GM10248 (cell line): ENCODE measurements at places on chromosomes 4 and X.

DNA sequence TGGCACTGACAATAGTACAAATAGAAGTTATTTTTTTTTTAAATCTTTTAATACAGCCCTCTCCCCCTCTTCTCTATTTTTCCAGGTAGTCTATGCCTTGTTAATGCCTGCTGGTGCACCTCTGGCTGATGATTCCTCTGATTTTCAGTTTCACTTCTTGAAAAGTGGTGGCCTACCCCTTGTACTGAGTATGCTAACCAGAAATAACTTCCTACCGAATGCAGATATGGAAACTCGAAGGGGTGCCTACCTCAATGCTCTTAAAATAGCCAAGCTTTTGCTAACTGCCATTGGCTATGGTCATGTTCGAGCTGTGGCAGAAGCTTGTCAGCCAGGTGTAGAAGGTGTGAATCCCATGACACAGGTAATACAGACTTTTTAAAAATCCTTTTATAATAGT, 99.1 kb downstream of the USP9X start:
- peak; percentile 20 for DNase-seq

- peak; percentile 56 for DNase-seq
These were observed 30.2 kb upstream of the FAM9C start for GRCh38 chrX:13074297-13075262.

- DNase-seq: no peak
These were observed 315.3 kb downstream of the PAPSS1 start for GRCh38 chr4:107404591-107405300.

GRCh38 chr4:108775921-108776320, 13.1 kb upstream of the ETNPPL start:
- DNase-seq: no peak

DNA sequence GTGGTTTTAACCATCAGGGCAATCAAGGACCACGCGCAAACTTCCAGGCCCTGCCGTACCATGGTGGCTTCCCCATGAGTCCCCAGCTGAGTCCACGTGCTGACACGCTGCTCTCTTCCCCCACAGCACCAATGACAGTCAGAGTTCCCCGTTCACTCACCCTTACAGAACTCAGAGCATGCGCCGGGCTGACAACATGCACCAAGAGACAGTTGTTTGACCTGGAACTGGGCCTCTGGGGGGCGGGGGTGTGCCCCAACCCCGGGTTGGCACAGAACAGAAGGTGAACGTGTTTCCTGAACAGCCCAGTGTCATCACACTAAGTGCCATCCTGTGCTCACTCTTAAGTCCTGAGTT, 29.4 kb downstream of the IRF2 start:
- peak; percentile 72 for DNase-seq

- DNase-seq: no peak
These were observed 102.5 kb downstream of the ZNF518B start for GRCh38 chr4:10354746-10355145.

- DNase-seq: no peak
These were observed 3.2 kb downstream of the FGF13 start for GRCh38 chrX:138708268-138708667.

DNA sequence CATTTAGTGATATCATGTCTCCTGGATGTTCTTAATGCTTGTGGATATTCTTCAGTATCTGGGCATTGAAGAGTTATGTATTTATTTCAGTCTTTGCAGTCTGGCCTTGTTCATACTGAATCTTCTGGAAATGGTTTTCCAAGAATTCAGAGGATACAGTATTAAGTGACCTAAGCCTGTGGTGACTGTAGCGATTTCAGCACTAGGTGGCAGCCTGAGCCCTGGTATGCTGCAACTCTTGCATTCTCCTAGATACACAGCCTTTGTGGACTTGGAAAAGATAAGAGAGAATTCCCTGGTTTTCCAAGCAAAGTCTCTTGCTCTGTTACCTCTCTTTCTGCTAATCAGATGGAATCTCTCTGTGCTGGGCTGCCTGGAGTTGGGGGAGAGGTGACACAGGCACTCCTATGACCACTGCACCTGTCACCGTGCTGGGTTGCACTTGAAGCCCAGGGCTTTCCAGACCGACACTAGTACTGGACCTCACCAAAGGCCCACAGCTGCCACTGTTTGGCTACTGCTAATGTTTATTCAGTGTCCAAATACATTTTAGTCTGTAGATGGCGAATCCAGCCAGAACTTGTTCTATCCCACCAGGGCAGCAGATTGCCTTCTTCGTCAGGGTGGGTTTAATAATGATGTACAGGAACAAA, 19.3 kb upstream of the SPIN2A start:
- DNase-seq: no peak

DNA sequence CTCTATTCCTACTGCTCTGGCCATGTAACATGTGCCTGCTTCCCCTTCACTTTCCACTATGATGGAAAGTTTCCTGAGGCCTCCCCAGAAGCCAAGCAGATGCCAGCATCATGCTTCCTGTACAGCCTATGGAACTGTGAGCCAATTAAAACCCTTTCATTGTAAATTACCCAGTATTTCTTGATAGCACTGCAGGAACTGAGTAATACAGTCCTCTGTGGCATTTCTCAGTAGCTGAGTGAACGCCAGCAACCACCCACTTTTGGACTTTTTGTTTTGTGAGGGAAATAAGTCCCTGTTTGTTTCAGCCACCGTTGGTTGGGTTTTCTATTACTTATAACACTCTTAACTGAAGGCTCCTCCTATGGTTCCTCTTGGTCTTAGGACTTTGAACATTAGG, 104.1 kb downstream of the C4orf51 start:
- DNase-seq: no peak

GRCh38 chrX:74493806-74494205, 72.5 kb downstream of the SLC16A2 start:
- no peak for DNase-seq

GRCh38 chr4:168713253-168713652, 216.4 kb downstream of the PALLD start:
- no peak for DNase-seq

- DNase-seq: no peak
These were observed 73.1 kb upstream of the MBNL3 start for GRCh38 chrX:132561974-132562373.

DNA sequence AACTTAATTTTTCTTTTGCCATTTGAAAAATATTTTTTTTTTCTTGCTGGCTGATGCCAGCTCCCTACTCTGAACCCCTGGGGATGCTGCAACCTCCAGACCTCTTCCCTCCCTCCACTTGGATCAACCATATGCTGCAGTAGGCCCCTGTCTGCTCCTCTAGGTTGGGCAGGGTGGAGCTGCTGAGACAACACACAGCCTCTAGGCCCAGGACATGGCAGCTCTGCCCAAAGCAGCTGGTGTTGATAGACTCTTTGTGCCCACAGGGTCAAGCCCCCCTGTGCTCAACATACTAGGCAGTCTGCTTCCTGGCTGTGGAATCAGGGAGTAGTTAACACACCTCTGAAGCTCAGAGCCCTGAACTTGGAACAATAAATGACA, 19.9 kb upstream of the CLNK start:
- DNase-seq: no peak

DNA sequence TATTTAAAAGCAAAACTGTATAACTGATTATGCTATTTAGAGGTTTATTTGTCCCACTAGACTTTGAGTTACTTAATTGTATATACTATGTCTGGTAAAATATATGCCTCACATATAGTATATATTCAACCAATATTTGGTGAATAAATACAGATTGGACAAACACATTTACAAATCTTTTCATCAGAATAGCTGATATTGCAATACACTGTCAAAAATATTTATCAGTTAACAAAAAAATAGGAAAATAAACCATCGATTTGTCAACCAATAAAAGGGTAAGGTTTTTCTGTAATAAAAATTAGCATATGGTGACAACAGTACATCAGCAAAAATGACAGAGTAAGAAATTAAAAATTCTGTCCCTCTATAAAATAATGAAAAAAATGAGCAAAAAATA, 889.9 kb upstream of the INTU start:
- DNase-seq: no peak

- DNase-seq: no peak
These were observed 85.5 kb downstream of the USP46 start for GRCh38 chr4:52573551-52573950.

DNA sequence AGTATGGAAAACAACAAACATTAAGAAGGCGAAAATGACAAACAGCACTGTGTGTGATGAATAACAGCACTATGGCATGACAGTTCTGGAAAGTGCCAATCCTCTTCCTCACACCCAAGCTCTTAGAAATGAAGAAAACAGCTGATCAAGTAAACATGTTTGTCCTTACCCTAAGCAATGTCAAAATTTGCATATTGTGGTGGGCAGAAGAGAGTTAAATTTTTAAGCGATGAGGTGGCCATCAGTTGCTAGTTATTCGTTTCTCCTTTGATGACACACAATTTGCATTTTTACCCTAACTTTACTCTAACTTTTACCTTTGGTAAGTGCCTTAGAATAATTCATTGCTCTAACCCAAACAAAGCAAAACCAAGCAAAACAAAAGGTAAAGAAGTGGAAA, 8.8 kb downstream of the PROM1 start:
- DNase-seq: no peak

GRCh38 chrX:12814420-12814819, 23.2 kb downstream of the PRPS2 start:
- peak; percentile 57 for DNase-seq

DNA sequence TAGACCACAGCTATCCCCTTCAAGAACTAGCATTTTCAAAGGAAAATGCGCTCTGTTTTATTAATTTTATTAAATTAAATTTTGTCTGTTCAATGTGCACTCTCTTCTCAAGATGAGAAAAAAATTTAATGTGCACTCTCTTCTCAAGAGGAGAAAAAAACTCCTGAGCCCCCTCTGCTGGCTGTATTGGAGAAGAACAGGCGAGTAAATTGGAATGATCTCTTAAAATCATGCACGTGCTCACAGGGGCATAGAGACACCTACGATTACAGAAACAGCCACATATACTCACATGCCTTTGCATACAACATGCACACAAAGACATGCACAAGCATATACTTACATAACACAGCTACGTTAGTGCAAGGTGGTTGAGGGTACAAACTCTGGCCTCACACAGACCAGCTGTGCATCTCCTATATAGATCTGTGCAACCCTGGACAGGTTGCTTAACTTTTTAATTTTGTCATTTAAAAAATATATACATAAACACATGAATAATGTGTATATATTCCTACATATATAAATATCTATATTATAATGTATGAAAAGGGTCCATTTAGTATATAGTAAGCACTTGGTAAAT, 176.2 kb upstream of the CXorf66 start:
- peak; percentile 34 for DNase-seq

DNA sequence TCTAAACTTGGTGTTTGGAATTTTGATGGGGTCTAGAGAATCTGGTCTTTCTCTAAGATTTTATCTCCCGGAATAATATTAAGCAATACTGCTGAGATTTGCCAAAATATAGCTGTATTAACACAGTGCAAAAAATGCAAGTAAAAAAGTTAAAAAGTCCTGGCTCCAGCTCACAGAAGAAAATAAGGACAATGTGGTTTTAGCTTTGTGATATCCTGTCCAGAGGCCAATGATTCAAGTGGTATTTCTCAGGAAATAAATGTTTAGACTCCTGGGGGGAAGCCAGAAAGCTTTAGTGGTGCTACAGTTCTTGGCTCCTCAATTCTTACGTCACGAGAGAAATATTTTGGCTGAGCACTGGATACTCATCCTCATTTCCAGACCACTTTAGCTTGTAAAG, 40.9 kb upstream of the IL13RA2 start:
- DNase-seq: no peak

DNA sequence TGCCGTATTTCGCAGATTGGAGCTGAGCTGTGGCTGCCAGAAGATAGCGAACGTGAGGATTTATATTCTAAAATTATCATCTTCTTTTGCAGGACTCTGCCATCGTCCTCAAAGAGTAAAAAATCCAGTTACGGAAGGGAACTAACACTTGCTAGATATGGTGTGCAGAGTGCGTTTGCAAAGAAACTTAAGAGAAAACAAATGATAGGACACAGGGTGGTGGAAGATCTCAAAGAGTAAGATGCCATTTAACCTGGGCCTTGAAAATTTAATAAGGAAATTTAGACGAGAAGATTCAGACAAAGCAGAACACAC, 566 bp downstream of the LARP7 start:
- no peak for DNase-seq

DNA sequence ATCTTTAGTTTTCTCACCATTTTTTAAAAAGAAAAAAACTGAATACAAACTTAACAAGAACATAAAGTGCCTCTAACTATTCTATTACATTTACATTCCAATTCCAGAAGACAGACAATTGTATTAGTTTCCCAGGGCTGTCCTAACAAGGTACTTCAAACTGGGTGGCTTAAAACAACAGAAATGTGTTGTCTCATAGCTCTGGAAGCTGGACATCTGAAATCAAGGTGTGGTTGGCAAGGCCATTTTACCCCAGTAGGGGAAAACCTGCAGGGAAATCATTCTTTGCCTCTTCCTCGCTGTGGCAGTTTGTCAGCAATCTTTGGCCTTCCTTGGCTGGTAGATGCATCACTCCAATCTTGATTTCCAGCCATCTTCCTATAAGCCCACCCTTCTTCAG, 37.5 kb upstream of the TMEM33 start:
- no peak for DNase-seq

DNA sequence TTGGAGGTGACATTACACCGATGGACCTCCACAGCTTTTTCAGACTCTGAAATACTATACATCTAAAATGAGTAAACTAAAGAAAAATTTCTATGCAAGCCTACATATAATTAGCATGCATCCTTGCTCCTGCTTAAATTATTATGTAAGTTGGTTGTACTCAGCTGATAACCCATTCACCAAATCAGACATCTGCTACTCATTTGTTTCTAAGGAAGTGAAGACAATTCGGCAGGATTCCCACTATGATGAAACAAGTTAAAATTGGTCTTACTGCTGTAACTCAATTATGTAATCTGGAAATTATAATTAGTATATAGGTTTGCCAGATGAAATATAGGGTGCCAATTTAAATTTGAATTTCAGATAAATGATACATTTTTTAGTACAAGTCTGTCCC, 59.5 kb upstream of the FGF13 start:
- no peak for DNase-seq

GRCh38 chr4:139171876-139172691, 4.9 kb downstream of the ELF2 start:
- no peak for DNase-seq

DNA sequence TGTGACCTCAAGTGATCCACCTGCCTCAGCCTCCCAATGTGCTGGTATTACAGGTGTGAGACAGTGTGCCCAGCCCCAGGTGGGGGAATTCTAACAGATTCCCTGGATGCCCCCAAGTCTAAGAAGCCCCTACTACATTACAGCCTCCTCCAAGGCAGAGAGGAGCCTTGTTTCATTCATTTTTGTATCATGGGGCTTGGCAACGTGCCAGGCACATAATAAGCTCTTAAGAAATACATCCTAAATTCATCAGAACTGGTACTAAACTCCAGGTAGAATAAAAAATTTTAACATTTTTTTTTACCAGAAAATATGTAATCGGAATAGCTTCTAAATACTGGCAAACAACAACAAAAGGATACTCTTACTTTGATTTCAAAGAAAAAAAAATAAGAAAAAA, 127.1 kb downstream of the CHIC2 start:
- DNase-seq: no peak

DNA sequence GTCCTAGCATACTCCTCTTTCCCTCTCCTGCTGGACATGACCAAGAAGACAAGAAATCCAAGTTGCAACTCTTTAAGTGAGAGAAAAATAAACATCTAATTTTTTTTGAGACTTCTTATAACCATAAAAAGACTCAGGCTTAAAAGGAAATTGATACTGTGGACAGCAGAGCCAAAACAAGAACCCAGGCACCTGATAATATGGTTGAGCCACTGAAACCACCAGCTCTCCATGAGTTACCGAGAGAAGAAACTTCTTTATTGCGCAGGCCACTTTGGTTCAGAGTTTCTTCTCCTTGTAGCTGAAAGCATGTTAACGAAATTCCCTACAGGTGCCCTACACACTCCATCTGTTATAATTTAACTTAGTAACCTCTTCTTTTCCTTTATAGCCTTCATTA, 11.3 kb upstream of the SPCS3 start:
- DNase-seq: no peak
